Psoas muscle (tissue), 8 donors: ENCODE measurements at places on chromosomes 4 and X. TPM values are rescaled to one million over a fixed set of nuclear protein-coding genes. Genes with fewer than 3 reads are reported as not detected.

- no peak overlapping the region for H3K27ac ChIP-seq
- no peak for DNase-seq
- no peaks in the 10 kb centered on the region for H3K4me1 ChIP-seq
- no peak overlapping the region for H3K4me3 ChIP-seq
- H3K36me3 ChIP-seq, result no peaks in the 10 kb centered on the region
Observed at GRCh38 chr4:172517391-172517790, 651.2 kb upstream of the GALNT7 start.

DNA sequence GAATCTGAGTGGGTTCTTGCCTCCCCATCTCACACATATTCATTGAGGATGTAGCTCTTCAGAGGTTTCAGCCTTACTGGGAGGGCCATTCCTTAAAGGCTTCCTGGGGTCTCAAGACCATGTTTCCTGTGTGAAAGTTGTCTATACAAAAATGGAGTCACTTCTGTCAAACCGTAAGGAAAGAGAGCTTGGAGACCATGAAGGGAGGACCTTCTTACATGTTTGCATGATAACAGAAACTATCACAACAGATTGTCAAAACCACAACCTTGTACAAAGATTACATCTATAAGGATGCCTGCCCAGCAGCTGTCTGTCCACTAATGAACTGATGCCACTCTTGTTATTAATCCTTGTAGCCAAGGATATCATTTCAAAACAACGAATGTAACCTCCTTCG lies 139.3 kb downstream of the PDE5A start:
- DNase-seq, result no peak
- no peak overlapping the region for H3K27ac ChIP-seq

- H3K27me3 ChIP-seq, result peaks cover 36% of the 10 kb centered on the region
- H3K4me1 ChIP-seq, result no peaks in the 10 kb centered on the region
- no peak for DNase-seq
- peak overlapping the region; percentile 73 for H3K4me3 ChIP-seq
Observed at GRCh38 chrX:12973561-12974304, 1.2 kb upstream of the TMSB4X start.

DNA sequence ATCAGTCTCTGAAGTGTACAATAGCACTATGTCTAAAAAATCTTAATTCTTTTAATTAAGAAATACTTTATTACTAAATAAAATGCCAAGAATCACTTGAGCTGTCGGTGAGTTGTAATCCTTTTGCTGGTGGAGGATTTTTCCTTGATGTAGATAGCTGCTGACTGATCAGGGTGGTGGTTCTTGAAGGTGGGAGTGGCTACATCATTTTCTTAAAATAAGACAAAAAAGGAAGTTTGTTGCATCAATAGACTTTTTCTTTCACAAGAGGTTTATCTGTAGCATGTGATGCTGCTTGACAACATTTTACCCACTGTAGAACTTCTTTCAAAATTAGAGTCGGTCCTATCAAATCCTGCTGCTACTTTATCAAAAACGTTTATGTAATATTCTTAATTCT lies 68.8 kb upstream of the ZC4H2 start:
- no peak for DNase-seq
- H3K27ac ChIP-seq, result no peak overlapping the region
- H3K27me3 ChIP-seq, result no peaks in the 10 kb centered on the region
- H3K4me3 ChIP-seq, result no peak overlapping the region
- no peaks in the 10 kb centered on the region for H3K36me3 ChIP-seq

GRCh38 chr4:54879576-54879975 lies 221.8 kb downstream of the KIT start:
- no peak overlapping the region for H3K4me3 ChIP-seq
- no peak overlapping the region for H3K27ac ChIP-seq
- H3K27me3 ChIP-seq, result no peaks in the 10 kb centered on the region
- H3K4me1 ChIP-seq, result no peaks in the 10 kb centered on the region
- no peaks in the 10 kb centered on the region for H3K36me3 ChIP-seq

DNA sequence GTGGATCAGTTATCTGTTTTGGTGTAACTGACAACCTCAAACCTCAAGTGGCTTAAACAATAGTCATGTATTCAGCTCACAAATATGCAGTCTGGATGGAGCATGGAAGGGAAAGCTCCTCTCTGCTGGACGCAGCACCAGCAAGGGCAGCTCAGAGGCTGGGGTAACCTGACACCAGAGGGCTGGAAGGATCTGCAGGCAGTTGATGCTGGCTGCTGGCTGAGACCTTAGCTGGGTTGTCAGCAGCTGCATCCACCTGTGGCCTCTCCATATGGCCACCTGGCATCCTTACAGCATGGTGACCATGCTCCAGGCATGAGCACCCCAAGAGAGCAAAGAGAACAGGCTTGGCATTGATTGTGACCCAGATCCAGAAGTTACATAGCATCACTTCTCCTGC lies 46.7 kb downstream of the ENPP6 start:
- no peaks in the 10 kb centered on the region for H3K4me1 ChIP-seq
- no peak overlapping the region for H3K27ac ChIP-seq
- no peaks in the 10 kb centered on the region for H3K36me3 ChIP-seq
- no peak overlapping the region for H3K4me3 ChIP-seq
- DNase-seq, result no peak

- no peak for DNase-seq
- H3K4me3 ChIP-seq, result no peak overlapping the region
- H3K4me1 ChIP-seq, result no peaks in the 10 kb centered on the region
- no peaks in the 10 kb centered on the region for H3K36me3 ChIP-seq
Observed at GRCh38 chrX:98379134-98379533, 1495.4 kb downstream of the RPA4 start.

- H3K4me3 ChIP-seq, result no peak overlapping the region
- no peaks in the 10 kb centered on the region for H3K36me3 ChIP-seq
- no peak for DNase-seq
- H3K4me1 ChIP-seq, result no peaks in the 10 kb centered on the region
- H3K27ac ChIP-seq, result no peak overlapping the region
- H3K27me3 ChIP-seq, result no peaks in the 10 kb centered on the region
Observed at GRCh38 chrX:63718010-63718694, 66.9 kb downstream of the ARHGEF9 start.

- H3K27ac ChIP-seq, result no peak overlapping the region
- H3K4me1 ChIP-seq, result no peaks in the 10 kb centered on the region
- H3K36me3 ChIP-seq, result no peaks in the 10 kb centered on the region
- no peak overlapping the region for H3K4me3 ChIP-seq
Observed at GRCh38 chr4:107148904-107149303, 112.8 kb upstream of the DKK2 start.

- H3K27ac ChIP-seq, result no peak overlapping the region
- no peaks in the 10 kb centered on the region for H3K4me1 ChIP-seq
- H3K27me3 ChIP-seq, result no peaks in the 10 kb centered on the region
- no peak for DNase-seq
- no peaks in the 10 kb centered on the region for H3K36me3 ChIP-seq
Observed at GRCh38 chrX:118522230-118522926, 26.8 kb downstream of the DOCK11 start.

DNA sequence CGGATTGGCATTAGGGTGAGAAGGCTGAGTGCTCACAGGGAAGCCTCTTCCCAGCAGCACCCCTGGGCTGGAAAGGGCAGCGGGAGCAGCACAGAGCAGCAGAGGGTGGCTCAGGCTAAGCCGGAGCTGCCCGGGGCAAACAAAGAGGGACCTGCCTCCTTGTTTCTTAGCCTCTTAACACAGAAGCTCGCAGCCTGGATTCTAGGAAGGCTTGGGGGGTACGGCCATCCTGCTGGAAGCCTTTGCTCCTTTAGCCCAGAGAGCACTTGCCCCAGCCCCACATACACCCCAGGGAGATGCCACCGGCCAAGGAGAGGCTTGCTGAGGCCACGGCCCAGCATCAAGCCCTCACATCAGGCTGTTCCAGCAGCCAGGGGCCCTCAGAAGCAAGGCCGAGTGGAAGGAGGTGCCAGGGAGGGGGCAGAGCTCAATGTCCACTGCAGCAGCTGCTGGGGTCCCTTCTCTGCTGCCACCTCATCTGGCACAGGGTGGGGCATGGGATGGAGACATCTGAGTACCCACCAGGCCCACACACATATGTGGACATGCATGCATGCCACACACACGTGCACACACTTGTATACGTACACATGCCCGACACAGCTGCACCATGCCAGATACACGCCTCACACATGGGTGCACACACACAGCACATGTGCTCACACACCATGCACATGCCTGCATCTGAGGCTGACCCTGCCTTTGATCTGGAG lies 20.3 kb upstream of the SPON2 start:
- H3K4me3 ChIP-seq, result peak overlapping the region; percentile 22
- DNase-seq, result peak; percentile 23
- H3K27me3 ChIP-seq, result no peaks in the 10 kb centered on the region
- H3K4me1 ChIP-seq, result peaks cover 26% of the 10 kb centered on the region

DNA sequence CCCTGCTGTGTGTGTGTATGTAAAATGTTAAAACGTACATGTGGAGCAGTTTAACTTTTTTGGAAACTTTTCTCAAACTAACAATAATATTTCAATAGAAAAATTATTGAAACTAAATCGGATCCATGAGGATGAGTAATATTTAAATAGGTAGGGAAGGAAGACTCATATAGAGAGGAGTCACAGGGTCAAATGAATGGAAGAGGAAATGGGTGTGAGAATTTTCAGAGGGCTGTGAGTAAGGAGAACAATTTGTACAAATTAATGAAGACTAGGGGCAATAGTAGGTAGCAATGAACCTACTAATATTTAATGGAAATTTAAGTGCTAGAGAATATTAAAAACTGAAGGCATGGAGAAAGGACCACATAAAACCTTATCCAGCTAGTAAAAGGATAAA lies 290.7 kb upstream of the PCDH18 start:
- H3K4me1 ChIP-seq, result no peaks in the 10 kb centered on the region
- no peak overlapping the region for H3K4me3 ChIP-seq
- no peak for DNase-seq
- no peak overlapping the region for H3K27ac ChIP-seq
- no peaks in the 10 kb centered on the region for H3K27me3 ChIP-seq
- no peaks in the 10 kb centered on the region for H3K36me3 ChIP-seq

GRCh38 chr4:3639613-3640586 lies 107.7 kb upstream of the LRPAP1 start:
- H3K4me3 ChIP-seq, result no peak overlapping the region
- H3K27ac ChIP-seq, result no peak overlapping the region
- H3K27me3 ChIP-seq, result no peaks in the 10 kb centered on the region
- H3K4me1 ChIP-seq, result no peaks in the 10 kb centered on the region
- DNase-seq, result peak; percentile 26

DNA sequence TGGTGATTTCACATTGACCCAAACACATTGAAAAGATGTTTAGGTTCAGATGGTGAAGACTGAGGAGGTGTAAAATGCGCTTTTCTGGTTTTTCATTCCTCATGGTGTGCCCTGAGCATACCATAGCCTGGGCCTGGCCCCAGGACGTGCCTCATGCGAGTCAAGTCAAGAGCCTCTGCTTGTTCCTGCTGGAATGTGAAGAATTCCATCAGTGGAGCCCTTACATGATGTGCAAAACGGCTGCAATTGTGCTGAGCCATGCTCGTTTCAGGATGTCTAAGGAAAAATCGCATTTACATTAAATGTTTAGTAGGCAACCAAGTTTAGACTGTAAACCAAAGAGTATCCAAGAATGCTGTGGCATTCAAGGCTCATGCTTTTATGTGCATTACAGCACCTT lies 34.9 kb downstream of the GYG2 start:
- H3K4me3 ChIP-seq, result no peak overlapping the region
- H3K27me3 ChIP-seq, result no peaks in the 10 kb centered on the region
- H3K36me3 ChIP-seq, result no peaks in the 10 kb centered on the region
- H3K27ac ChIP-seq, result no peak overlapping the region
- no peaks in the 10 kb centered on the region for H3K4me1 ChIP-seq

- DNase-seq, result no peak
- no peak overlapping the region for H3K4me3 ChIP-seq
- peak overlapping the region; percentile 82 for H3K27ac ChIP-seq
- peaks cover 5% of the 10 kb centered on the region for H3K36me3 ChIP-seq
Observed at GRCh38 chr4:153481478-153481877, 15.3 kb downstream of the TMEM131L start.

GRCh38 chr4:137707102-137707620 lies 174.9 kb upstream of the PCDH18 start:
- no peak overlapping the region for H3K27ac ChIP-seq
- no peak overlapping the region for H3K4me3 ChIP-seq
- DNase-seq, result no peak
- no peaks in the 10 kb centered on the region for H3K4me1 ChIP-seq

DNA sequence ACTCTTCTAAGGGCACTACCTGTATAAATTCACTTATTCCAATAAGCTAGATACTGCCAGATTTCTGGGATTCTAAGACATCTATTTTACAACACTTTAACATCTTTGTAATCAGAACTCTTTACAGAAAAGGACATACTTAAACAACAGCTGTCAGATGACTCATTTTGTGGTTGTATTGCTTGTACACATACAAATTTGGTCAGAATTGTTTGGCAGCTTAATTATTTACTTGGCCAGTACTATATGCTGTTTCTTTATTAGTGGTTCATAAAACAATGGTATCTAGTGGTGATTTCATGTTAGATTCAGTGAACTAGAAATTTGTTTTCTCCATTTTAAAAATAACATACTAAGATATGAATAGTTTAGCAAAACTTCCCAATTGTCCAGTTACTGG lies 27.2 kb downstream of the PALLD start:
- no peak overlapping the region for H3K4me3 ChIP-seq
- H3K36me3 ChIP-seq, result no peaks in the 10 kb centered on the region
- no peak for DNase-seq
- no peaks in the 10 kb centered on the region for H3K27me3 ChIP-seq
- peaks cover 33% of the 10 kb centered on the region for H3K4me1 ChIP-seq
- peak overlapping the region; percentile 18 for H3K27ac ChIP-seq

DNA sequence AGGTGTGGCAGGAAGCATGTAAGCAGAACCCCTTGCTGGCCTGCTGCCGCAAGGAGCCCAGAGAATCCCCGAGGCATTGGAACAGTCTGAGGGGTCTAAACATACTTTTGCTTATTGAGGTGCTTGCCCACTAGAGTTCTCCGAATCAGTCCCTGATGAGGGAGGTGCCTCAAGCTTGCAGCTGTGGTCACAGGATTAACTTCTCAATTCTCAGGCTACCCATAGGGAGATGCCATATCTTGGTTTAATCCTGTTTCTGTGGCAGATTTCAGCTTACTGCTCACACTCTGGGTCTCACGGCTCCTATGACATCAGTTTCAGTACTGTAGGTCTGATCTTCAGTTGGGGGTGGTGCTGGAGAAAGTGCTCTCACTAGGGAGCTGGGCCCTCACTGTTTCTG lies 39.9 kb downstream of the CCNG2 start:
- H3K4me1 ChIP-seq, result no peaks in the 10 kb centered on the region
- DNase-seq, result no peak
- no peaks in the 10 kb centered on the region for H3K27me3 ChIP-seq
- no peaks in the 10 kb centered on the region for H3K36me3 ChIP-seq

GRCh38 chr4:48575964-48576363 lies 85.9 kb downstream of the ZAR1 start:
- H3K4me1 ChIP-seq, result no peaks in the 10 kb centered on the region
- no peaks in the 10 kb centered on the region for H3K27me3 ChIP-seq
- no peak overlapping the region for H3K4me3 ChIP-seq
- H3K27ac ChIP-seq, result no peak overlapping the region

- no peaks in the 10 kb centered on the region for H3K27me3 ChIP-seq
- H3K27ac ChIP-seq, result no peak overlapping the region
- no peak overlapping the region for H3K4me3 ChIP-seq
- peaks cover 16% of the 10 kb centered on the region for H3K36me3 ChIP-seq
- H3K4me1 ChIP-seq, result no peaks in the 10 kb centered on the region
Observed at GRCh38 chr4:182749667-182750167, 167.5 kb downstream of the DCTD start.

- DNase-seq, result no peak
- no peaks in the 10 kb centered on the region for H3K4me1 ChIP-seq
- H3K4me3 ChIP-seq, result no peak overlapping the region
- no peaks in the 10 kb centered on the region for H3K27me3 ChIP-seq
Observed at GRCh38 chr4:29326816-29327215, 1393.4 kb upstream of the PCDH7 start.

NUDT10 gene
- total RNA-seq, result not detected

ZFP92 gene
- 0.34 TPM for total RNA-seq

MAGEA10 gene
- not detected for total RNA-seq

UGT2B10 gene
- total RNA-seq, result not detected

TLR7 gene
- 0.12 TPM for total RNA-seq

XIAP gene
- 34.8 TPM for total RNA-seq

ZNF141 gene
- total RNA-seq, result 2.9 TPM

RHOXF1 gene
- total RNA-seq, result not detected

ESX1 gene
- total RNA-seq, result not detected
